Hematopoietic multipotent progenitor cell treated with erythropoietin and hydrocortisone succinate and interleukin-3 and kit ligand, for 4 days (in vitro differentiated cells): ENCODE measurements at places on chromosomes 3 and 15.

GRCh38 chr3:66348704-66349103 lies 127.9 kb downstream of the SLC25A26 start:
- DNase-seq = no peak

DNA sequence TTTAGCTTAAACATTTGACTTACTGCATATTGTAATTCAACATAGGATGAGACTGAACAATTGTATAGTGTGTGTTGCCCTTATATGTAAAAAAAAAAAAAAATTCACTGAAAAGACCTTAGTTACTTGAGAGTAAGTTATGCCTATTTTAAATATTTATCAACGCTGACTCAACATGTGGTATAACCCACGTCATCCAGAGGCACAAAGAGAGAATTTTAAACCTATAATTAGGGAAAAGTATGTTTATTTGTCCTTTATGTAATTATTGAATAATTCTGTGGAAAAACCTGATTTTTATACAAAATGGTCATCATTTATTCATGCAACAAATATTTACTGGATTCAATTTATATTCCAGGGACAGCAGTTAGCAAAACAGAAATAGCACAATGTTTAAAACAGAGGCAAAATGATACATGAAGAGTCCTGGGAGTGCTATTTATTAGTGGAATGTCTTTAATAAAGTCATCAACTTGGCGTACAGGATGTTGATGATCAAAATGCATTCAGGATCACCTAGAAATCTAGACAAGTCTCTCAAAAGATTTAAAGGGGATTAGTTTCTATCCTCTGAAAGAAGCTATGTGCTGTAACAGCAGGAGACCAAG lies 223.7 kb downstream of the PCCB start:
- DNase-seq = no peak

GRCh38 chr15:51793521-51794305 lies 35.7 kb upstream of the TMOD3 start:
- DNase-seq = peak; percentile 11

DNA sequence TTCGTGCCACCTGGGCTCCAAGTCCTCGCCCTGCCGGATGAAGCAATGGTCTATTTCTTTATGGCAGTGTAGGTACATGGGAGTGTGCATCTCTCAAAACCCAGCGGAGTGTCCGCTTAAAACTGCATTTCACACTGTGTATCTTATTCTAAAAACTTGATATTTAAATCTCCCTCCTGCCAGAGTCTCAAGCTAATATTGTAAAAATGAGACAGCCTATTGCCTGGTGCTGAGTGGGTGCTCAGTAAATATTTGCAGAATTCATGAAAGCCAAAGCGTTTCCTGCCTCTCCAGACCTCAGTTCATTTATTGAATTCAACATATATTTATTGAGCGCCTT lies 330 bp upstream of the TBC1D2B start:
- no peak for DNase-seq

DNA sequence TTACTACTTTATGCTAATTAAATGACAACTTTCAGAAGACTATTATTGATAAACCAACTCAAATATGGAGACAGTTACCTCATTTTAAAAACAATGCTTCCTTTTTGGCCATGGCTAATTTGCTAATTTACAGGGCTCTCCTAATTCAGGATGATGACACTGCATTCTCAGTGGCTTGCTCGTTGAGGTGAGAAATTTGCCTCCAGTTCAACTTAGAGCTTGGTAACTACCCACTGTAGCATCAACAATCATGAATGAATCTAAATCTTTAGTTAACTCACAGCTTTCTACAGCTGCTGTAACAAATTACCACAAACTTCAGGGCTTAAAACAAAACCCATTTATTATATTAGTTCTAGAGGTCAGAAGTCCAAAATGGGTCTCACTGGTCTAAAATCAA lies 14.0 kb downstream of the PBRM1 start:
- DNase-seq = no peak

DNA sequence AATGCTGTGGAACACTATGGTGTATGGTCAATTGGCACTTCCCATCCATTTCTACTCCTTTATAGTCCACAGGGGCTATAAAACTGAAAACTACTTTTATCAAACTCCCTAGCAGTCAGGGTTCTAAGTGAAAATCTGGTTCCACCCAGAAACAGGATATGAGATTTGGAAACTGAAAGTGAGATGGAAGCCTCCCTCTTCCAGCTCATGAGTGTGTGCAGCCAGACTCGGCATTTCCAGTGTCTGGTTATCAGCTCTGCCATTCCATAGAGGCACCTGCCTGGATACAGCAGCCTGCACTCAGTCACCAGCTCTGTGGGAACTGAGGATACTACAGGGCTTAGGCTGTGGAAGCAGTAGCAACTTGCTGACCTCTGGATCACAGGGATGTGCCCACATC lies 14.7 kb upstream of the PLA2G4F start:
- DNase-seq = no peak

DNA sequence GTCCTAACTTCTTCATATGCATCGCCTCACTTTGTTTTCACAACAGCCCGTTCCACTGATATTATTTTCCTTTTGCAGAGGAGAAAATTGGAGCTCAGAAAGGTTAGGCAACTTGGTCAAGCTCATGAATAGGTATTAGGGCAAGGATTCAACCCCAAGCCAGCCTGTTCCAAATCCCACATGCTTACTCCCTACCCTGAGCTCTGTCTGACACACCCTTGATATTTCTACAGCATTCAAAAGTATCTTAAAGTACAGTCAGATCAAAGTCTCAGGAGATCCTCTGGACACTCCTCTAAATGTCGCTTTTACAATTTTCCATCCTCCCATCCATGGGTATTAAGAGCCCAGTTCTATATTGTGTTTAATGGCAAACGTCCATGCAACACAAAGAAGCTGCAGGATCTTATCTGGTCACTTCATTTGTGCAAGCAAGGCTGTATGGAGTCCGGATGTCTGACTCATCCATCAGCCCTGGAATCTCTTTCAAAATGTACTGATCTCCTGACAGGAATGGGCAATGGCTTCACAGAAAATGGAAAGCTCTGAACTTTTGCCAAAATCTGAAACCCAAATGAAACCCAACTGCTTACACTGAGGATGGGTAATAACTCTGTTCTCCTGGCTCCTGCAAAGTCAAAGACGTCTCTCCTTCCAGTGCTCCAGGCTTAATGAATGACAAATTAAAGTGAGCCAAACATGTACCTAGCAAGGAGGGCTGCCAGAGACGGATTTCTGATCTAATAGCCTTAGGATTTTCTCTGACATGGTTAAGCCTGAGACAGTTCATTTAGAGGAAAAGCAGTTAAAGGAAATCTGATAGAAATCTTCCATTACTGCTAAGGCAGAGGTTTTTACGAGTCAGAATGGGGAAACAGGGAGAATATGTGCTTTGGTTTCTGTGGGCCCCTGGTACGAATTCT lies 230.9 kb upstream of the RORA start:
- DNase-seq = no peak

DNA sequence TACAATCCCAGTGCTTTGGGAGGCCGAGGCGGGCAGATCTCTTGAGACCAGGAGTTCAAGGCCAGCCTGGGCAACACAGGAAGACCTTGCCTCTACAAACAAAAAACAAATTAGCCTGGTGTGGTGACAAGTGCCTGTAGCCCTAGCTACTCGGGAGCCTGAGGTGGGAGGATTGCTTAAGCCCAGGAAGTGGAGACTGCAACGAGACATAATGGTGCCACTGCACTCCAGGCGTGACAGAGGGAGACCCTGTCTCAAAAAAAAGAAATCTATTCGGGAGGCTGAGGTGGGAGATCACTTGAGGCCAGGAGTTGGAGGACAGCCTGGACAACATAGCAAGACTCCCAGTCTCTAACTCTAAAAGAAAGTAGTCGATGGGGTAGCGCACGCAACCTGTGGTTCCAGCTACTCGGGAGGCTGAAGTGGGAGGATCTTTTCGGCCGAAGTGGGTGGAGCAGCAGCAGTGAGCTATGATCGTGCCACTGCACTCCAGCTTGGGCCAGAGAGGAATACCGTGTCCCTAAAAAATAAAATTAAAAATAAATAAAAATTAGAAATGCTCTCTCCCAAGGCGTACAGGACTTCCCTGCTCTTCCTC lies 775 bp downstream of the C3orf33 start:
- DNase-seq = peak; percentile 74

GRCh38 chr3:115348412-115348811 lies 201.3 kb upstream of the ZBTB20 start:
- DNase-seq = no peak

DNA sequence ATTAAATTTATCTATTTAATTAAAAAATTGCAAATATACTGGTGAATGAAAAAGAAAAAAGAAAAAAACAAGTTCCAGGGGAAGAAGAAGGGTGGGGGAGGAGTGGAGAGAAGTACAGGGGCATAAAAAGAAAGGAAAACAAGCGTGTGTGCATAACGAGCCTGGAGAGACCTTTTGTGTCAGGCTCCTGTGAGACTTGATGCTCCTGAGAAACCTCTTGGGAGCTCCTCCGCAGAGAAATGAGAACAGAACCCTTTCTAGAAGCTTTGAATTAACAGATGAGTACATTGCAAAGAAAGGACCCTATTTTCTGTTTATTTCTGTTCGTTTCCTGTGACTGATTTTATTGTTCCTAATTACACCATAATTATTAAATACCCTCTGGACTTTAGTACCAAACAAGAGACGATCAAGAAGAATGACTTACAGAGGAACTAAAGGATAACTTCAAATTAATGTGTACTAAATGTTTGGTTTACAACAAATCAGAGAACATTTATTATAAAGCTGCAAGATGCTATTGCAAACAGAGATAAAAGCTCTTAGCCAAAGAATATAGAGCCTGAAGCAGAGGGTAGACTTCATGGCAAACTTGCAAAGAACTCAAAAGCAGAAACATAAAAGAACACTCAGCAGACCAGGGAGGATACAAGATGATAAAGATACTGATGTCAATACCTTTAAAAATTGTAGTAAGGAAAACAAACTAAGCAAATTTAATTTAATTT lies 74.7 kb downstream of the DPPA2 start:
- DNase-seq = no peak

- no peak for DNase-seq
Observed at GRCh38 chr3:111299192-111299615, 227.6 kb downstream of the NECTIN3 start.

DNA sequence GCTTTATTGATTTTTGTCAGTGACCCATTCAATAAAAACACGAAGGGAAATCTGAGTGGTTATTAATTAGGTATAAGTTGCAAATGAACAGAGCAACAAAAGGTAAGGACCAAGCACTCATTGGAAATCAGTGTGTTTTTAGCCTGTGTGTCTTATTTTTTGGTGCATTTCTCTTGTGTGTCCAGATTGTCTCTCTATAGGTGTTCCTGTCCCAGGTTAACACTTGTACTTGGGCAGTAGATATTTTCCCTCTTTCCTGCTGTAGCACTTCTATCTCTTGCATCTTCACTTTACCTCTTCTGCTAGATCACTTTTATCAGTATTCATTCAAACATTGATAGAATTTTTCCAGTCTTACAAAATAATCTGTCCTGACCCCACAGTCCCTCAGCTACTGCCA lies 37.0 kb downstream of the MAPK6 start:
- no peak for DNase-seq

- DNase-seq = peak; percentile 84
Observed at GRCh38 chr15:80991421-80991820, 1.8 kb upstream of the MESD start.

DNA sequence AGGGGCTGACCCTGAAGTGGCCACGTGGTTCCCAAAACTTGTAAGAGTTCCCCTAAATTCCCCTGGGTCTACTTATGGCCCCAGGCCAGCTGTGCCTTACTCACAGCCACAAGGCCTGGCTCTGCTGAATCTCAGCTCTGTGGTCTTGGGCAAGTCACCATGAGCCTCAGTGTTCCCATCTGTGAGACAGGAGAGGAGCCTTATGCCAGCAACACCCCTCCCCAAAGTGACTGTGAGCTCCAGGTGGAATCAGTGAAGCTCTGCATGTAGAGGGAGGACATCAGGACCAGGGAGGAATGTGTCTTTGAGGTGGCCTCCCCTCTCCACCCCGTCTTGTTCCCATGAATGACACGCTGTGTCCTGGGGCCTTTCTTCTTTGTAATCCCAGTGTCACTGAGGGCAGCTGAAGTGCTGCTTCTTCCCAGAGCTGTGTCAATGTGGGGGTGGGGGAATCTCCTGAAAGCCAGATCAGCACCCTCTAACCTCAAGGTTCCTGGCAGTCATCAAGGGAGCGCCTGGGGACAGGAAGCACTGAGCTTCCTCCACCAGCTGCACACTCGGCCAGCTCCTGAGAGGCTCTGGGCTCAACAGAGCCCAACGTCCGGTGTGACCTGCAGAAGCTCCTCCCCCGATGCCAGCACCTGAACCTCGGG lies 258.9 kb downstream of the UACA start:
- peak; percentile 67 for DNase-seq

DNA sequence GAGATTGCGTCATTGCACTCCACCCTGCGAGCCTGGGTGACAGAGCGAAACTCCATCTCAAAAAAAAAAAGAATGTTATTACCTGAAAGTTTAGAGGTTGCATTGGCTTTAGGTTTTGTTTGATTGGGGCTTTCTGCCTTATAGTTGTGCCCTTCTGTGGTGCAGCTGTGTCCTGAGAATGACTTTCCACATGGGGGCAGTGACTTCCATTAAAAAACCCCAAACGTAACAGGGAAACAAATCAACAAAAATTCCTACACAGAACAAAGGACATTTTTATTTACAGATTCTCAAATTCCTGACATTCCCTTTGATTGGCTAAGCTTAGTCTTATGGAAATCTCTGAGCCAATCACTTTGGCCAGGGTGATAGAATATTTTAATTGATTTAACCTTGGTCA lies 154.1 kb upstream of the GPR149 start:
- peak; percentile 8 for DNase-seq

GRCh38 chr3:125715651-125716050 lies 120.4 kb upstream of the OSBPL11 start:
- DNase-seq = no peak

DNA sequence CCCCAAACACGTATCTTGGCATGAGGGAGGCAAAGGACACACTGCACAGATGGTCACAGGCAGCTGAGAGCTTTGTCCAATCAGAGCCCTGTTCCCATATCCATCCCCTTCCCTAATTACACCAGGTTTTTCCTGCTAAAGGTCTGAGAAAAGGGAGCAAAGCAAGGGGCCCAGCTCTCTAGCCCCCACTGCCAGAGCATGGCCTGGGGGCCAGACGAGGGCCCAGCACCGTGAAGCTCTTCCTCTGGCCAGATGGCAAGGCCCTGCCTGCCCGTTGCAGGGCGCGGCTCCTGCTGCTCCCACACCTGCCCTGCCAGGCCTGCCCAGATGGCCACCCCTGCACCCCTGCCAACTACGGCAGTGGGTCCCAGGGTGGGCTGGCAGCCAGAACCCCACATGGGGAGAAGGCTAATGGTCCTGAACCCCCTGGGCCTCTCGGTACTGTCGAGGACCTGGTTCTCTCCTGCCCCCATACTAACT lies 3.2 kb downstream of the SHF start:
- DNase-seq = no peak
